ENCODE measurements at places on chromosomes 2 and 18.
A peak's percentile ranks its signal among the peaks of the same experiment; 100 is the strongest.

DNA sequence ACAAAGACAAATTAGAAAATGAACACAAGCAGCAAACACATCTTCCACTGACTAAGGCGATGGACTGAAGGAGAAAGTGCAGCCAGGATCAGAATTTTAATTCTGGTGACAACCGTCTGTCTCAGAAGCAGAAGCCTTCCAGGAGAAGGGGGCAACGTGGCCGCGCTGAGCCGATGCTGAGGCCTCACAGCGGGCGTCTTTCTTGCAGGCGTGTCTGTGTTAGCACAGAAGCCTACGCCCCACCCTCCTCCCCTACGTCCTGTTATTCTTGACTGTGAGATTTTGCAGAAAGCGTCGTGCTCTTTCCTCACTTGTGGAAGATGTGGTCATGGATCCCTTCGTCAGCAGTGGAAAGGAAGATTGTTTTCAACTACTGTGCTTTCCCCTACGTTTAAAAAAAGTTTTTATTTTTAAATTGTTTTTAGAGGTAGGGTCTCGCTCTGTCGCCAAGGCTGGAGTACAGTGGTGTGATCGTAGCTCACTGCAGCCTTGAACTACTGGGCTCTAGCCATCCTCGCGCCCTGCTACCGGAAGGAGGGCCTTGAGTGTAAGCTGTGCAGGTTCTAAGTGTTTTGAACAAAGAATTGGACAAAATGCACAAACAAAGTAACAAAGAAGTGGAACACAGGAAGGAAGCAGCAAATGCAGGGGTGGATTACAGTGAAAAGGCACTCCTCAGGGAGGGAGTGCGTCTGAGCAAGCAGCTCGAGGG, 422.0 kb downstream of the GALR1 start:
- DNase-seq: no peak

DNA sequence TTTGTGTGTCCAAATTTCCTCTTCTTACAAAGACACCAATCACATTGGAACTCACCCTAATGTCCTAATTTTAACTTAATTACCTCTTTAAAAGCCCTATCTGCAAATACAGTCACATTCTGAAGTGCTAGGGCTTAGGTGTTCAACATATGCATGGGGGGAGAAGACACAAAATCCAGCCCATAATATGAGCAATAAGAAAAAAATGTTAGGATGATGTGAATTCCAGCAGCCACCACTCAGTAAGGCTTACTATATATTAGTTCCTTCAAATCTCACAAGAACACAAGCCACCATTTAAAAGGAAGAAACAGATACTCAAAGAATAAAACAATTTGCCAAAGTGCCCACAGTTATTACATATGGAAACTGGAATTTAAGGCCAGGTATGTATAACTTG, 285.7 kb downstream of the EPHA4 start:
- no peak for DNase-seq

DNA sequence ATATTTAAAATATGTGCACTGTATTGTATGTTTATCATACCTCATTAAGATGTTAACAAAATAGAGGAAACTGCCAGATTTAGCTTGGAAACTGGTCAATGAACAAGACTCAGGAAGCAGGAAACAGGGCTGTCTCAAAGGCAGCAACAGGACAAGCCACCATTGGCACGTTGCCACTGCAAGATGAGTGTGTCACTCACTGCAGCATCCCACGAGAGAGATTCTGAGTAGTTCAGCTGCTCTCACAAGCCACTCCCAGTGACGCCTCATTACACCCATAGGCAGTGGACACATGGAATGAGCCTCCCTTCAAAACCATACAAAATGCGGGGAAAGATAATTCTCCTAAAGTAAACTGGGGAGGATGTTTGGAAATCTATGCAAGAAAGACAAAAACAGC, 181.9 kb upstream of the DLGAP1 start:
- DNase-seq: no peak

DNA sequence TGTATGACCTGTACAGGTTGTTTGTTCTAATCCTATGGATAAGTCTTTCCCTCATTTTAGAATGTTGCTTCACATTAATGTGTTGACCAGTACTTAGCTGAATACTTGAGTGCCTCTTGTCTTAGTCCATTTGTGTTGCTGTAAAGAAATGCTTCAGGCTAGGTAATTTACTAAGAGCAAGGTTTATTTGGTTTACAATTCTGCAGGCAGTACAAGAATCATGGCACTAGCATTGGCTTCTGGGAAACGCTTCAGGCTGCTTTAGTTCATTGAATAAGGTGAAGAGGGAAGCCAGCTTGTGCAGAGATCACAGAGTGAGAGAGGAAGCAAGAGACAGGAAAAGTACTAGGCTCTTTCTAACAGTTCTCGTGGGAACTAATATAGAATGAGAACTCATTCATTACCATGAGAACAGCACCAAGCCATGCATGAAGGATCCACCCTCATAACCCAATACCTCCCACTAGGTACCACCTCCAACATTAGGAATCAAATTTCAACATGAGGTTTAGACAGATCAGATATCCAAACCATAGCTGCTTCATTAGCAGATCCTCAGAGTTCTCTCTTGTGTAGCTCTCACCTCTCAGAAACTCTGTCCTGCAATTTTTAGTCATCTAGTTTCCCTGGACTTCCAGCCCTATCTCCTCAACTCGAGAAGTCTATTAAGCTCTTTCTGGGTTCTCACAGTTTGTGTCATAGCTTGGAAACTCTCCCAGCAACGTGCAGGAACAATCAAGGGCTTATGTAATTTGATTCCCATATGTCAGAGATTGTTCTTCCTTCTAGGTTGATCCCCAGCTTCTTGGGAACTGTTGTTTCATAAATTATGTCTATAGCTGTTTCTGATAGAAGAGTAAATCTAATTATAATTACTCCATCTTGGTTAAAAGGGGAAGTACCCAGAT, 2082.3 kb upstream of the CELF4 start:
- DNase-seq: peak; percentile 59

- no peak for DNase-seq
Observed at GRCh38 chr2:238655198-238655860, 192.6 kb upstream of the TWIST2 start.

GRCh38 chr2:126932966-126933710, 34.4 kb downstream of the TEX51 start:
- no peak for DNase-seq

- no peak for DNase-seq
Observed at GRCh38 chr2:227610123-227610522, 4.5 kb downstream of the SCYGR3 start.

- DNase-seq: no peak
Observed at GRCh38 chr2:38505779-38506178, 96.9 kb downstream of the HNRNPLL start.

GRCh38 chr2:28488858-28489575, 6.8 kb upstream of the PLB1 start:
- DNase-seq: no peak

GRCh38 chr2:60825666-60826065, 55.7 kb upstream of the REL start:
- no peak for DNase-seq

GRCh38 chr2:120142528-120143219, 80.5 kb downstream of the TMEM185B start:
- DNase-seq: no peak

GRCh38 chr18:22412176-22412911, 5.4 kb downstream of the CTAGE1 start:
- no peak for DNase-seq

GRCh38 chr18:53152476-53152875, 812.5 kb downstream of the DCC start:
- peak; percentile 4 for DNase-seq

- DNase-seq: no peak
Observed at GRCh38 chr2:228938629-228939028, 332.5 kb downstream of the PID1 start.

- DNase-seq: no peak
Observed at GRCh38 chr2:180677200-180677599, 303.2 kb upstream of the UBE2E3 start.

DNA sequence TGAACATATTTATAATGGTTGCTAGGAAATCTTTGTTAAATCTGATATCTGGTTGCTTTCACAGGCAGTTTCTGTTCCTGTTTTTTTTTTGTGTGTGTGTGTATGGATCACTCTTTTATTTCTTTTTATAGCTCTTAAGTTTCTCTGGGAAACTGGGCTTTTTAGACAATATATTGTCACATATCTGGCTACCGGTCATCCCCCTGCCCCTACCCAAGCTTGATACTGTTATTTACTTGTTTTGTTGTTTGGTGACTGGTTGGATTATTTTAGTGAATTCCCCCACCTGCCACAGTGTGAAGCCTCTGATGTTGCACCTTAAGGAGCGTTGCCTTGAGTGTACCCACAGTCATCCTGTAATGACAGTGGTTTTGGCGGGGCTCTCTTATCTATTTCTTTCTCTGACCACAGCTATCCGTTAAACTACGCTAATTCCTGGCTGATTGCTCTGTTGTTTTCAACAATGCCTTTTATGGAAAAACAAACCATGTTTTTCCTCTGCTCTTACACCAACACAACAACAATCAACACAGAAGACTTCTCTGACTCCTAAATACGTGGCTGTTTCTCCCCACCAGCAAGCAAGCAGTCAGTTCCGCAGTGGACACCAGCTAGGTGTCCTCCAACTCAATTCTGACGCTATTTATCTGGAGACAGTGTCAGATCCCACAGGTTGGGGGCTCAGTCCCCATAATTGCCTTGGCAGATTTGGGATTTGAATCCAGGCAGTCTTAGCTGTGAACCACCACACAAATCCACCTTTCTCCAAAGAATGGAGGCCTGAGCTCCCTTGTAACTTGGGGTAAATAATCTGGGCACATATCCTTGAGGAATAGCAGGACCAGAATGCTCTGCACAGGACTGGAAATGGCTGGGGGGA, 10.9 kb downstream of the GNLY start:
- peak; percentile 65 for DNase-seq

GRCh38 chr2:232744963-232745362, 31.4 kb downstream of the KCNJ13 start:
- no peak for DNase-seq

DNA sequence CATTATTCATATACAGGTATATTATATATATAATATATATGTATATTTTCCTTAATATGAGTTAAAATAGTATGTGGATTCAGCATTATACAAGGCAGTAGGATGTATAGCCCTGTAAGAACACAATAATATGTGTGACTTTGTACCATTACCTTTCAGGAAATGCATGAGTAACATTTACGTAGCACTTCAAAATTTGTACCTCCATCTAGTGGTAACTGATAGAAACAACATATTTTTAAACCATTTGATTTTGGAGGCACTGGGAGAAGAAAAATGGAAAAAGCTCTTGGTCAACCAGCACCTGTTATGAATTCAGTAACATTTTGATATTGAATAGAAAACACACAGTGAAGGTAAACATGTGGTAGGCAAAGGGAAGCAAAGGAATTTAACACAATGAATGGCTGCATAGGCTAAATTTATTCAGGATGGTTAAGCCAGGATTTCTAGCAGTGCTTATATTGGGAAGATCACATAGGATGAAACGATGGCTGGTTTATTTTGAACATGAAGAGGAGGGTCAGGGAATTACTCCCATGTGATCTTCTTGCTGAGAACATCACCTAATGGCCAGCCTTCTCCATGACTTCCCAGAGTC, 565.5 kb downstream of the CCDC85A start:
- DNase-seq: peak; percentile 52

- DNase-seq: no peak
Observed at GRCh38 chr2:3741867-3742602, 38.7 kb downstream of the DCDC2C start.

- no peak for DNase-seq
Observed at GRCh38 chr2:8753609-8754008, 71.8 kb downstream of the ID2 start.

GRCh38 chr2:167860082-167860481, 387.3 kb downstream of the STK39 start:
- DNase-seq: no peak

- DNase-seq: no peak
Observed at GRCh38 chr2:73307720-73308119, 14.4 kb upstream of the EGR4 start.

DNA sequence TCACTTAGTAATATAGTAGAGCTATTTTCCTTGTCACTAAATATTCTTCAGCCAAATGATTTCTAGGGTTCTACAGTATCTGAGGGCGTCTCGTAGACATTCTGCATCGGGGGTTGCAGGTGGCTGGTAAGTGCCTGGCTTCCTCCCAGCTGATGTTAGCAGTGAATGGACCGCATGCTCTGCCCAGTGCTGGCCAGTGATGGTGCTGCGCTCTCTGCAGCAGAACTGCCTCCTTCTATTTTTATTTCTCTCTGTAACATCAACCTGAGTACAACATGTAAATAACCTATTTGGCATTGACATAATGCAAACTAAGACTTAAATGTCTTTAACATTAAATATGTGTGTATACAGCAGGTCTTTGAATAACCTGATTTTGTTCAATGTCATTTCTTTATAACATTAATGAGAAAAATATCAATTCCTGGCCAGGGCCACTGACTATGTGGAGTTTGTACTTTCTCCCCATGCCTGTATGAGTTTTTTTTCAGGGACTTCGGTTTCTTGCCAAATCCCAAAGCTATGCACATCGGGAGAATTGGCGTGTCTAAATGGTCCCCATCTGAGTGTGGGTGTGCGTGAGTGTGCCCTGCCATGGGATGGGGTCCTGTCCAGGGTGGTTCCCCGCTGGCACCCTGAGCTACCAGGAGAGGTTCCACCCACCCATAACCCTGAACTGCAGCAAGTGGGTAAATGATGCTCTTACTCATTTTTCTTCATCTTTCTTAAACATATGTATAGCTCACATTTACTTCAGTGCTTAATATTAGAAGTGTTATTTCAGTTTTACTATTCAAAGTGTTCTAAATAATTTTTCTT, 278.2 kb upstream of the EPAS1 start:
- DNase-seq: no peak

DNA sequence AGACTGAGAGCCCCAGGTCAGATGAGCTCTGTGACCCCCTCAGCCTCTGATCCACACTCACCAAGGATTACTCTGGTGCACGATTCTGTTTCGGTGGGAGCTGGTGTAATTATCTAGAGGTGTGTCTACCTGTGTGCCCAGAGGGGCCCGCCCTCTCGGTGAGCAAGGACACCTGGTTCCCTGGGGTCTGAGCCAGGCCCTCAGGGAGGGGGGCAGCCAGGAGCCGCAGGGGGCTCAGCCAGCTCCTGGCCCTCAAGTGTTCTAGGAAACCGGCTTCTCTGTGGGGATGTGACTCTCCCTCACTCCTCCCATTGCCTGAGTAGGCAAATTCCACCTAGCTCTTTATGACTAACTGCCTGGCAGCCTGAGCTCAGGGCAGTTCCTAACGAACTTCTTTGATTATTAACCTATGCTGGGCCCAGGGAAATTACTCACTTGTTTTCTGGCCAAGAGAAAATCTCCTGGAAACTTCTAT, 17.4 kb downstream of the AGAP1 start:
- no peak for DNase-seq

DNA sequence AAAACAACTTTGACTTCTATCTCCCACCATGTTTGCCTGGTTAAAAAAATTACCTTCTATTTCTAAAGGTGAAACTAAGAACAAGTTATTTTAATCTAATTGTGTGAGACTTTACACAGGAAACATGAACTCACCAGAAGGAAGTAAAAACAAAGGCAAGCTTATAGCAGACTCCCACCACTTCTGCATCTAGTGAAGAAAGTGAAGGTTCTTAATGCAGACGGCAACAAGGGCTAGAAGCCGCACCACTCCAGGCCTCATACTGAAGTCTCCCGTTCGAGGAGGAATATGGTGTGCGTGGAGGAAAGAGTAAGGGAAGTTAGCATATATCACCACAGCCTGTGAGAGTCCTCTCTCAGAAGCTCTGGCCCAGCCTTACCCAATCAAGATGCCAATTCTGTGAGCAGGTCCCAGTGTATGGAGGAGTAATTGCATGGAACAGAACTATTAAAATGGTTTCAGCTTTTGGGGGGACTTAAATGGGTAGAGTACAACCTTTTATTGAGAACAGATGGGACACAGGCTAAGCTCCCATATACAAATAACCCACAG, 958.7 kb downstream of the BCL11A start:
- no peak for DNase-seq

Data from OCI-M1 (cell line).